ENCODE measurements at places on chromosomes 3 and 15. TPM values are rescaled to one million over a fixed set of nuclear protein-coding genes. Genes with fewer than 3 reads are reported as not detected.
A peak's percentile ranks its signal among the peaks of the same experiment; 100 is the strongest.

DNA sequence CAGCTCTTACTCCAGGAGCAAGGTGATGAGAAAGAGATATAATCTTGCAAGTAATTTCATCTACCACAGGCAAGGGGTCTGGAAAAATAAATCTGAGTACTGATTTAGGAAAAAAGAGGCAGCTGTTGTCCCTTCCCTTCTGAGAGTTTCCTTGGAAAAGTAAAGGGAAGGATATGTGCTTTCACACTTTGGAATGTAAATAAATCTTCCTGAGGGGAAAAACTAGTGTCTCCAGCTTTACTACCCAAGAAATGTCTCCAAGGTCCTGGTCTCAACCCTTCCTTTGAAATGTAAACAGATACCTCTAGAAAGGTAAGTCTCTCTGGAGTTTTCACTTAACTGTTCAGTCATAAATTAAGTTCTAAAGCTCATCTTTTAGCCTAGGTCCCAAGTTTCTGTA is 102.6 kb downstream of the DPH6 start:
- no peak for DNase-seq

DNA sequence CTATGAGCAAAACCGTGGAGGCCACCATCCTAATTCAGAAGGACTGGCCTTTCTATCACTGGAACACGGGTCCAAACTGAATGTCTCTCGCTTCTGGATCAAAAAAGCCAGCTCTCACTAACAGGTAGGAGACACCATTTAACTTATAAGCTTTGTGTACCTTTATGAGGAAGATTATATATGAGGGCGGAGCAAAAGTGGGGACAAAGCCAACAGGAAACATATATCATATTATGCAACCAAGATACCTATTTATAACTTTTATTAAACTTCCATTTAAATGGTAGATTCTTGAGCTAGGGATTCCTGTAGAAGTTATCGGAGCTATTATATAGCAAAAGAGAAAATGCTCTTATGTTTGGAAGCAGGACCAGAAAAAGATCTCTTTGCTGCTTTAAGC is 78.4 kb downstream of the IGF2BP2 start:
- no peak for DNase-seq

DNA sequence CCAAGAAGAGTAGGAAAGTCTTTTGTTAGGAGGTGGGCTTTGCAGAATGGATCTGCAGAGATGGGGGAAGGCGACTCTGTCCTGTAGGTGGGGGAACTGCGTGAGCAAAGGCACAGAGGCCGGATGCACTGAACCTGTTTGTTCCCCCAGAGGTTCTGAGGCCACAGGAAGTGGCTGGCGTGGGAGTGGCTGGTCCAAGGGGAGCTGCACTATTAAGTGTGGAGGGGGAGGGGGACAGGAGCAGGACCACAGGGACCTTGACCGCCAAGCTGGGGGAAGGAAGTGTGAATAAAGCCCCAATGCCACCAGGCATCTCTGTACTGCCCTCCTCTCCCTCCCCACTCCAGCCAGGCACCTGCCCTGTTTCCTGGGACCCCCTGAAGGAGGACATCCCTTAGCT is 51.8 kb downstream of the CYP11A1 start:
- DNase-seq: no peak

- DNase-seq: peak; percentile 8
These were observed 96.8 kb downstream of the ADAMTS17 start for GRCh38 chr15:100244796-100245486.

- DNase-seq: no peak
These were observed 1.1 kb downstream of the FAH start for GRCh38 chr15:80153900-80154299.

DNA sequence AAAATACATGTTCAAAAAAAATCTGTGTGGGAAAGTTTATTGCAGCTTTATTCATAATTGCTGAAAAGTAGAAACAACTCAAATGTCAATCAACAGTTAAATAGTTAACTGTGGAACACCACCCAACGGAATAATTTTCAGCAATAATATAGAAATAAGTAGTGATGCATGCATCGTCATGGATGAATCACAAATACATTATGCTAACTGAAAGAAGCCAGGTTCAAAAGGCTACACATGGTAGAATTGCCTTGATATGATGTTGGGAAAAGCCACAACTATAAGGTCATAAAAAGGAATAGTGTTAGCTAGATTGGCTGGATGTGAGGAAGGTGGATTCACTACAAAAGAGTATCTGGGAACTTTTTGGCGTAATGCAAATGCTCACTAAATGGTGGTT is 82.0 kb downstream of the GMNC start:
- no peak for DNase-seq

DNA sequence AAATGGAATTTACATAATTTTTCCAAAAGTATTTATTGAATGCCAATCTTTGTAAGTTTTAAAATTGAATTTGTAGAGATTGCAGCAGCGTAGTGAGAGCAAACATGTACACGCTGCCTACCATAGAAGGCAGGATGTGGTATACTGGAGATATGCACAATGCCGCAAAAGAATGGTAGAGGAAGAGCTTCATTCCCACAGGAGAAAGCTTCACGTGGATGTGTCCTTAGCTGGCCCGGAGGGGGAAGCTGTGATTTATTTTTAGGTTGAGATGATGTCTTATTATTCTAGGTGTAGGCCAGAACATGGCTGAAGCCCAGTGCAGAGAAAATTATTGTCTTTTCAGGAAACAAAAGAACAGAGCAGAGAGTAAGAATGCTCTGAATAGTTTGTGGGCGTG is 743.3 kb upstream of the BCHE start:
- DNase-seq: no peak

GRCh38 chr3:148534089-148534988 is 163.4 kb upstream of the AGTR1 start:
- no peak for DNase-seq

- no peak for DNase-seq
These were observed 67.8 kb downstream of the RGMA start for GRCh38 chr15:93020976-93021772.

GRCh38 chr3:184242297-184242685 is 6.5 kb downstream of the ALG3 start:
- DNase-seq: no peak

- peak; percentile 64 for DNase-seq
These were observed 3.5 kb downstream of the SMAD3 start for GRCh38 chr15:67068710-67069400.

- DNase-seq: no peak
These were observed 116.9 kb downstream of the B3GALNT1 start for GRCh38 chr3:160987982-160988964.

- no peak for DNase-seq
These were observed 8.6 kb upstream of the ARNT2 start for GRCh38 chr15:80395616-80396015.

GRCh38 chr3:95521396-95521795 is 1293.0 kb upstream of the EPHA6 start:
- no peak for DNase-seq

DNA sequence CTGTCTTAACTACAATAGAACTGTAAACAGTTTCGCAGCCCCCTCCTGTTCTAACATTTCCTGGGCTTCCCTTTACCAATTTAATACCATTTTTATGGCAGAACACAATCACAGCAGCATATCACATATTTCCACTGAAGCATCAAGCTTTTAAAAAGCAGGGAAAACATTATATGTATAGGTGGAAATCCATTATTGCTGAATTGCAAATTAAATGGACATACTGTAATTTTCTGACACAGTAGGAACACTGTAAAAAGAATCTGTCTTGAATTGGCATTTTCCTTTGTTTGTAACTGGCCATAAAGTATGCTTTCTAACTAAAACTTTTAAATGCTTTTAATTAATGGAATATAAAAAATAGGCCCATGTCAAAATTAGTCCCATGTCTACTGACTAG is 1385.8 kb downstream of the SI start:
- DNase-seq: no peak

GRCh38 chr3:71185733-71186455 is 397.6 kb downstream of the FOXP1 start:
- peak; percentile 33 for DNase-seq

- DNase-seq: no peak
These were observed 902.1 kb upstream of the SEMA6D start for GRCh38 chr15:46815240-46815639.

DNA sequence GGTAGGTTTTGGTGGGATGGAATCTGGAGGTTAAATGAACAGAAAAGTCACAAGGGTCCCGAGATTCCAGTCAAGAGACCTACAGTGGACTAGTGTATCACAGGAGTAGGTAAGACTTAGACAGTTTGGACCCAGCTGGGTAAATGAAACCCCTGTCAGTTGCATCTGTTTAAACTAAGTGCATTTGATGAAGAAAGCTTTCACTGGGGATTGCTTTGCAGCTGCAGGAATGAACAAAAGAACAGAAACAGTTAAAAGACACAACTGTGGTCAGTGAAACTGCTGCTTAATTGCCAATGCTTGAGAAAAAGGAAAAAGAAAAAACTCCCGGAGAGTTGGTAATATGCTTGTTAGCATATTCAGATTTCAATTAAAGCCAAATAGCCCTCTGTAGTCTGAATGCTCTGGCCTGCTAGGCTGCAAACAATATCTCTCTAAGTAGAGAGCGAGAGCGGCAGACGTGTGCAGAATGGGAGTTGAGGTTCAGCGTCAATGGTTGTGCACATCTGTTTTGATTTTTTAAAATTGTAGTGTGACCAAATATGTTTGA is 37.1 kb downstream of the OXNAD1 start:
- DNase-seq: no peak

Gene ROPN1
- not detected for total RNA-seq

Gene TJP1
- 25.0 TPM for total RNA-seq

Gene FAM107A
- total RNA-seq: not detected

Gene MYEF2
- total RNA-seq: 21.8 TPM
